ENCODE measurements at places on chromosomes 7 and 10. TPM values are rescaled to one million over a fixed set of nuclear protein-coding genes. Genes with fewer than 3 reads are reported as not detected.

- H3K4me3 ChIP-seq: no peak overlapping the region
- DNase-seq: no peak
- no peaks in the 10 kb centered on the region for H3K4me1 ChIP-seq
- no peaks in the 10 kb centered on the region for H3K27me3 ChIP-seq
- no peak overlapping the region for H3K27ac ChIP-seq
Observed at GRCh38 chr7:44396931-44397545, 71.6 kb upstream of the CAMK2B start.

GRCh38 chr7:129334473-129334872 is 99.8 kb upstream of the STRIP2 start:
- H3K4me1 ChIP-seq: no peaks in the 10 kb centered on the region
- H3K36me3 ChIP-seq: no peaks in the 10 kb centered on the region
- H3K27me3 ChIP-seq: no peaks in the 10 kb centered on the region
- no peak overlapping the region for H3K27ac ChIP-seq
- H3K4me3 ChIP-seq: no peak overlapping the region

Gene CYP3A7
- total RNA-seq: not detected

DNA sequence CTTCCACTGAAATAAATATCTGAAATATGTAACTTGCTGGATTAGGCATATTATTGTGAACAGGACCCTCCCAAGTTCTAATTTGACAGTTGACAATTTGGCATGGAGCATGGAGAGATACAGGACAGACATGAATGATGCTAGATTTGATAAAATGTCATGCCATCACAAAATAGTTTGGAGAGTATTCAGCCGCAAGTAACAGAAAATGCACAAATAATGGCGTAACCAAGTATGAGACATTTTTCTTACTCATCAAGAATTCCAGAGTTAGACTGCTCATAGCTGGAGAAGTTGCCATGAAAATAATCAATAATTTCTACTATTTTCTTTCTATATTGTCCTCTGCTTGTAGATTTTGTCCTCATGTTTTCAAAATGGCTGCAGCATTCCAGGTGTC is 45.5 kb upstream of the GPAM start:
- H3K27me3 ChIP-seq: peaks cover 8% of the 10 kb centered on the region
- H3K4me3 ChIP-seq: no peak overlapping the region
- no peaks in the 10 kb centered on the region for H3K36me3 ChIP-seq
- no peak for DNase-seq
- H3K4me1 ChIP-seq: no peaks in the 10 kb centered on the region

DNA sequence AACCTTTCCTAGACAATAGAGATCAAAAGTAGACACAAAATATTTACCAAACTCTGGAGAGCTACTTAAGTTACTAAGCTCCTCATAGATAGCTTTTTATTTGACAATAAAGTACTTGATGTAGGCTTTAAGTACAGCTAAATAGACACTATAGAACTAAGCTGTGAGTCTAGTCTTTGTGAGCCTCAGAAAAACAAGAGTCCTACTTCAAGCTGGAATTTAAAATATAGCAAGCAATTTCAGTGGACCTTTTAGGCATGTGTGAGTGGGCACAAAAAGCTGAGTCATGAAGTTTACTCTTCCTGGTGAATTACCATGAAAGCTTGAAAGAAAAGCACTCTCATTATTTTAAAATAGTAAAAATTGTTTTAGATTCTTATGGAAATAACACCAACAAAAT is 76.1 kb downstream of the ADD3 start:
- H3K4me3 ChIP-seq: no peak overlapping the region
- H3K4me1 ChIP-seq: peaks cover 80% of the 10 kb centered on the region
- no peak overlapping the region for H3K27ac ChIP-seq
- H3K27me3 ChIP-seq: no peaks in the 10 kb centered on the region
- H3K36me3 ChIP-seq: peaks cover 23% of the 10 kb centered on the region

Gene PKD2L1
- total RNA-seq: not detected

DNA sequence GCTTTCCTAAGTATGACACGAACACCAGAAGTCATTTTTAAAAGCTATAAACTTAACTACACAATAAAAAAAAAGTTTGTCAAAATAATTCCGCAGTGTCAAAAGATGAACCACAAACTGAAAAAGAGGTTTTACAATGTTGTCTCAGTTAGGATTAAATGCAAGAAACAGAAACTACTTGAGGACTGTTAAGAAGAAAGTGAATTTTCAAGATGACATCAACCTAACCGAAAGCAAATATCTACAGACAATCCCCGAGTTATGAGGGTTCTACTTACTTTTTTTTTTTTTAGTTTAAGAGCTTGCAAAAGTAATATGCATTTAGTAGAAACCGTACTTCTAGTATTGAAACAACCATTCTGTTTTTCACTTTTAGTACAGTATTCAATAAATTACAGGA is 62.3 kb downstream of the TFPI2 start:
- no peak overlapping the region for H3K4me3 ChIP-seq
- H3K4me1 ChIP-seq: no peaks in the 10 kb centered on the region

- H3K4me3 ChIP-seq: no peak overlapping the region
- DNase-seq: no peak
- no peak overlapping the region for H3K27ac ChIP-seq
- H3K36me3 ChIP-seq: no peaks in the 10 kb centered on the region
- no peaks in the 10 kb centered on the region for H3K27me3 ChIP-seq
- H3K4me1 ChIP-seq: no peaks in the 10 kb centered on the region
Observed at GRCh38 chr7:98647326-98647725, 30.2 kb downstream of the NPTX2 start.

- no peak overlapping the region for H3K4me3 ChIP-seq
- no peaks in the 10 kb centered on the region for H3K36me3 ChIP-seq
- no peaks in the 10 kb centered on the region for H3K4me1 ChIP-seq
- peaks cover 10% of the 10 kb centered on the region for H3K27me3 ChIP-seq
- DNase-seq: no peak
- no peak overlapping the region for H3K27ac ChIP-seq
Observed at GRCh38 chr10:23493711-23494110, 54.8 kb downstream of the OTUD1 start.

DNA sequence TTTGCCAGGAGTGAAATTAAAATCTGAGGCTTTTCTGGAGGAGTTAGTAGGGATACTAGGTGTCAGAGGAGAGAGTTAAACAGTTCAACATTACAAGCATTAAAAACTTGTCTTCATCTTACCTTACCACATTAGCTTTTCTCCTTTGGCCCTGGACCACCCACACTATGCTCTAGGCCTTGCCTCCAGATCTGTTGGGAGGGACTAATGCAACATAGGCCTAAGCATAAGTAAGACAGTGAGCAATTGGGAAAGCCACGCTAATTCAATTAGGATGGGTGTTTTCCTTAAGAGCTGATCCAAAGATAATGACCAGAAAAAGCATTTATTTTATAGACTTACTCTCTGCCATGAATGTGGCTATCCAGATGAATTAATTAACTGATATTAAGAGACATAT is 158.9 kb downstream of the ELMO1 start:
- H3K27ac ChIP-seq: no peak overlapping the region
- no peak overlapping the region for H3K4me3 ChIP-seq
- peaks cover 36% of the 10 kb centered on the region for H3K4me1 ChIP-seq
- DNase-seq: no peak
- H3K36me3 ChIP-seq: peaks cover 6% of the 10 kb centered on the region
- no peaks in the 10 kb centered on the region for H3K27me3 ChIP-seq

Gene WDR86
- total RNA-seq: not detected

DNA sequence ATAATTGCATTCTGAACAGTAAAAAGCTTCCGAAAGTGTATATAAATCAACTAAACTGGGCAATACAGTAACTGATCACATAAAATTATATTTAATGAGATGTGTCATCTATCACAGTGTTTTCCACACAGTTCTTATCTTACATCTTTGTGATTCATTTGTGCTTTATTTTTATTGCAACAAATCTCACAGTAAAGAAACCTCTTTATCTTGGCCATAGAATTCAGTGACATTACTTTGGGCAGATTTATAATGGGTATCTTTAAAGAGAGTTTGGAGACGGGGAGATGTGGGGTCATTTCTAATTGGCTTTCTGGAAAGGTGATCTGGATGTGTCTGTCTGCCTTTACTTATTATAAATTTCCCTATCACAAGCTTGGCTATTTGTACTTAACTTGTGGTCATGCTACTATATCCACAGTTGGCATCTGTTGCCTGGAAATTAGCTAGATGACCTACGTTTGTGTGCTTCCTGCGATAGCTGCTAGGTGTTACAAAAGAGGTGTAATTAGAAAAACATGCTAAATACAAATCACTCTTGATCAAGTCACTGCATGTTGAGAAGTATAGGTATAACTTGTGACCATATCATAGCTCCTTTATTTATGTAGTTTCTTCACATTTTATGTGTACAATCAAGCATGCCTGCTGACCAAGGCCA is 123.8 kb downstream of the ARID5B start:
- no peaks in the 10 kb centered on the region for H3K27me3 ChIP-seq
- no peak for DNase-seq
- no peak overlapping the region for H3K4me3 ChIP-seq
- peaks cover 76% of the 10 kb centered on the region for H3K4me1 ChIP-seq
- H3K36me3 ChIP-seq: peaks cover 51% of the 10 kb centered on the region
- no peak overlapping the region for H3K27ac ChIP-seq

Gene BMPER
- not detected for total RNA-seq

Gene CYP26C1
- not detected for total RNA-seq
